ENCODE measurements at places on chromosomes 11 and 22.

- no peak overlapping the region for H3K4me3 ChIP-seq
- H3K4me1 ChIP-seq, result no peaks in the 10 kb centered on the region
- no peaks in the 10 kb centered on the region for H3K27me3 ChIP-seq
- no peak overlapping the region for H3K27ac ChIP-seq
- no peak for DNase-seq
Observed at GRCh38 chr11:39990421-39990831, 1469.0 kb downstream of the LRRC4C start.

DNA sequence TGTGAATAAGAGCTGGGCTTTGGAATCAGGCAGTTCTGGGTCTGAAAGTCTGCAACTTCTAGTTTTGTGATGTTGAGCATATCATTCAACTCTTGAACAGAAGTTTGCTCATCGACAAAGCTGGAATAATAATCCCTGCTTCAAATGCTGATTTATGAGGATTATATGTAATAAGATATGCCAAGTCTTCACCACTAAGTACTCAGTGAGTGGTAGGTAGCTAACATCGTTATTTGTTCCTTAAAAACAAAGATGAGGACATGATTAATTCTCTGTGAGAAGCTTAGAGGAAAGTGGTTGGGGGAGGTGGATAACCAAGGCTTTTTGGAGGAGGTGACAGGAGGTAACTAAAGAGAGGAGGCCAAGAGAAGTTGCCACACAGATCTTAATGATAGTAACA is 96.5 kb downstream of the ME3 start:
- H3K27ac ChIP-seq, result no peak overlapping the region
- H3K4me3 ChIP-seq, result no peak overlapping the region
- DNase-seq, result no peak
- no peaks in the 10 kb centered on the region for H3K4me1 ChIP-seq
- no peaks in the 10 kb centered on the region for H3K27me3 ChIP-seq

DNA sequence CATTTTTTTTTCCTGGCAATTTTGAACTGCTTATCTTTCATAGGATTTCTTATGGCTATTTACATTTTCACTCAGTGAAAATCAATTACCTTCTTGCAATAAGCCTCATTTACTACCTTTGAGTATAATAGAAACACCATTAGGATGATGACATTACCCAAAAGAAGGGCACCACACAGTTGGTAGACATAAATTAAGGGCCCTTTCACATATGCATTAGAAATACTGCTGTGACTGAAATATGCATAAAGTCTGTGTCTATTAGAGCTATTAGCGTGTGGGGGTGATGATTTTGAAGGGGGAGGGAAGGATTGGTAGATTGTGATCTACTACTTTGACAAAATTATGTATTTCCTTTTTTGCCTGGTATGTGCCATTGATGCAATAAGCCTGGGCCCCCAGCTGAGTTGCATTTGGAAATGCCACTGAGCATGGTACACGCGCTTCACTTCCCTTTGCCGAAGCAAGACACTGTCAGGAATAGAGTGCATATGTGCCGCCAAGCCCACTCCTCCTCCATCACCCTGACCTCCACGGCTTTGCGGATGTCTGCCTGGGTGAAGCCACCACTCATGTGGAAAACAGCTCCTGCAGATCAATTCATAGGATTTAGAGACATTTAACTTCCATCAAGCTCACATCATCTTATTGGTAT is 339.3 kb downstream of the DCDC1 start:
- no peaks in the 10 kb centered on the region for H3K4me1 ChIP-seq
- no peak overlapping the region for H3K4me3 ChIP-seq
- no peak for DNase-seq

DNA sequence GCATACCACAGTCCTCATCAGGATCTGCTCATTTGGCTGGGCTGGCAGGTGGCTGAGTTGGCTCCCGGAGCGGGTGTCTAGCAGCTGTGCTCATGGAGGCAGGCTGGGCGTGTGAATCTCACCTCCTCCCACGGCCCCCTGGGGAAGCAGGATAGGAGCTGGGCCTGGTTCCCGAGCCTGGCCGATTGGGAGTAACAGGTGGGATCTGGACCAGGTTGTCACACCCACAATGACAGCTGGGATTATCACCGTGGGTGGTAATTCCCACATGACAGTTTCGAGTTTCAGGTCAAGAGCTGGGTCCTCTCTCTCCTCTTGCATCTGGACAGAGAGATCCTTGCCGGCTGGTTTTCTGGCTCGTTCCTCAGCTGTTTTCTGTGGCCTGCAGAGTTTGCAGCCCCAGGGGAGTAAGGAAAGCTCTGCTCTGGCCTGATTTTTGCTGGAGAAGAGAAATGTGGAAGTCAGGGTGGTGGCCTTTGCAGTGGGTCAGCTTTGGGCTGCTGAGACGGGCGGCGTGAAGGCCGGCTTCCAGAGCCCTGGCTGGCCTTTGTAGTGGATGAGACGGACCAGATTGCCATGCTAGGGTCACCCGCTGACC is 57.0 kb downstream of the BCR start:
- no peaks in the 10 kb centered on the region for H3K36me3 ChIP-seq
- no peaks in the 10 kb centered on the region for H3K4me1 ChIP-seq
- no peak overlapping the region for H3K4me3 ChIP-seq
- no peak for DNase-seq
- H3K27ac ChIP-seq, result peak overlapping the region; percentile 25

DNA sequence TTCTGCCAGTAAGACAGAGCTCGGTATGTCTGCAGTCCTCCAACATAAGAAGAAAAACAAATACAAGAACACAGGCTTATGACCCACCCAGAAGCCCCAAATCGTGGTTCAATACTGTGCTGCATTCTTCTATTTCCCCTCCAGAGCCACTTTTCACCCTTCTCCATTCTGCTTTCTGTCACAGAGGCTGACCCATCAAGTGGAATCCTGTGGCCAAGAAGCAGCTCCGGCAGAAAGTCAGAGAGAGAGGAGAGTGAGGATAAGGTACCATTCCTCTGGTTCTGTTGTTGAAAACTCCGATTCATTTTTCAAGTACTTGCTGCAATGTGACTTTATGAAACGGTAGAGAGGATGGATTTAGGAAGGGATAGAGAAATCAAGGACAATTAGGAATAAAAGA is 30.4 kb downstream of the PGM2L1 start:
- DNase-seq, result no peak
- H3K27ac ChIP-seq, result no peak overlapping the region
- no peaks in the 10 kb centered on the region for H3K36me3 ChIP-seq
- no peak overlapping the region for H3K4me3 ChIP-seq

DNA sequence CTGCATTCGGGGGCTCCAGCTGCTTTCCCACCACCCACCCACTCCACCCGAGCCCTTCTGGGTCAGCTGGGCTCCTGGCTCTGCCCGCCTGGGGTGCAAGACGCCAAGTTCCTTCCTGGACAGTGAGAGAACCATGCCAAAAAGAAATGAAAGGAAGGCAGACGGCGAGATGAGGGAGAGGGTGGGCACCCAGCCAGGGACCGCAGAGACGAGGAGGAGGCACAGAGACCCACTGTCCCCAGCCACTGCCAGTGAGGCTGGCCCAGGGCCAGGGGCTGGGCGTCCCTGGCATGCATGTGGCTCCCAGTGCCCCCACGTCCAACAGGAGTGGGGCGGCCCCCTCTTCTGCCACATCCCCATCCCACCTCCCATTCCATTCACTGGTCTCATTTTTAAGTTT is 10.8 kb upstream of the CD81 start:
- no peak overlapping the region for H3K4me3 ChIP-seq
- no peaks in the 10 kb centered on the region for H3K36me3 ChIP-seq
- H3K27ac ChIP-seq, result no peak overlapping the region
- H3K4me1 ChIP-seq, result no peaks in the 10 kb centered on the region
- no peak for DNase-seq

All from Peyer's patch (tissue), 4 donors.